ENCODE measurements at places on chromosomes 13 and 19.

DNA sequence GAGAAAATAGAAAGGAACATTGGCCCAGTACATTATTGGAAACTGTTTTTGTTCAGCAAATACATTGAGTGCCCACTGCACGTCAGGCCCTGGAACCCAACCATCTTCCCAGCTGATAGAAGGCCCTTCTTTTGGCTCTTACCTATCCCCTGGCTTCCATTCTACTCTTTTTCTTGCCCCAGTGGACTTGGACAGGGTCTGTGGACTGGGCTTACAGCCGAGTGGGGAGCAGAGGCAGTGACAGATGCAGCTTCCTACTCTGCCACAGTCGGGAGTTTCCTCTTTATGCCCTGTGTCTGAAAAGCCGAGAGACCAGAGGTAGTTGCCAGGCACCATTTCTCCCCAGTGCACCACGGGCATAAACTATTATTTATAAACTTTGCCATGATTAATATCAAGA lies 70.4 kb downstream of the ARHGAP35 start:
- no peak for DNase-seq

DNA sequence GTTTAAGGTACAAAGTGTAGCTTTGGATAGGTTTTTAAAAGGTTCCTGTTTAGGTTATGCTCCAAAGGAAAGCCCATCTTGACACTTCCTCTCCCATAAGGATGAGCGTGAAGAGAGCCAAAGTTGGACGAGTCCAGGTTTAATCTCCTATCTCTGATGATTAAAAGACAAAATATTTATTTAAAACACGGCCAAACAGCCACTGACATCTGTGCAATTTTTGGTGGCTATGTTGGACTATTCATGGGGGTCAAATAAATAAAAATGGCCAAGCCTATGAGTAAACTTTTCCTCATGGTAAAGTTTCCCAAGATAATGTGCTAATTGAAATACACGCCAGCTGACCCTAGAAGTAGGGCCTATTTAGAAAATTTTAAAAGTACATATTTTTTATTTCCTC lies 69.0 kb upstream of the DOCK9 start:
- DNase-seq: no peak

DNA sequence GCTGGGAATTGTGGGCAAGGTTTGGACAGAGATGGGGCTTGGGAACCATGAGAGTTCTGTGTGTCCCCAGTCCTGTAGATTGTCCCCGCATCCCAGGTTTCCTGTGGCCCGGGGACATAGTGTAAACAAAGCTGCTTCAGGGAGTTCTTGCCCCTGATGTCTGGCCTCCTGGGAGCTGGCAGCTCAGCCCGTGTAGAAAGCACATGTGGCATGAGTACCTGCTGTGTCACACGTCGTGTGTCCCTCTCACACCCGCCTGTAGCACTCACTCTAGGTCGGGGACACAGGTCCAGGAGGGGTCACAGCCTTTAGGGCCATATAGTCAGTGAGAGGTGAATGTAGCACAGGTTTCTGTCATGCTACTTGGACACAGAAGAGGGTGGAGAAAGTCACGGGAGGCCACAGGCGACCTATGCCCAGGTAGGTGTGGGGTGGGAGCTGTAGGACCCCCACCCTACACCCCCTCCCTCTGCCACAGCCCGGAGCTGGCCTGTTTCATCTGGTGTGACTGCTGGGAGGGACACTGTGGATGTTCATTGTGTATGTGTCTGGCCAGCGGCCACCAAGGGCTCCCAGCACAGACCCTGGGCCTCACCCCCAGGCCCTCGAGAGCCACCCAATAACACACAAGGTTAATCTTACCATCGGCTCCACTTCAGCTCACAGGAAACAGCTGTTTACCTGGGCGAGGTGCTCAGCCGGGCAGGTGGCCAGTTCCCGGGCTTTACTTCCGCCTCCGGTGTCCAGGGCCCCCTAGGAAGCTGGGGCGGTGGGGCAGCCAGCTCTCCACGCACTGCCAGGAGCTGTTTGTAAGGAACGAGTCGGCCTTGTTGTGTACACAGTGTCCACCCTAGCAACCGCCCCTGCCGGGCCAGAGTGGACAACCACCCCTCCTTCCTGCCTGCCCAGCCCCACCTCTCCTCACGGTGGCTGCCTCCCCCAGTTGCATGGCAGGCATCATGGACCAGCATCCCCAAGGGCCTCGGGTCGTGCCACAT lies 49.7 kb downstream of the COMP start:
- DNase-seq: no peak

- DNase-seq: no peak
These were observed 62.2 kb downstream of the PEG3 start for GRCh38 chr19:56778351-56778750.

DNA sequence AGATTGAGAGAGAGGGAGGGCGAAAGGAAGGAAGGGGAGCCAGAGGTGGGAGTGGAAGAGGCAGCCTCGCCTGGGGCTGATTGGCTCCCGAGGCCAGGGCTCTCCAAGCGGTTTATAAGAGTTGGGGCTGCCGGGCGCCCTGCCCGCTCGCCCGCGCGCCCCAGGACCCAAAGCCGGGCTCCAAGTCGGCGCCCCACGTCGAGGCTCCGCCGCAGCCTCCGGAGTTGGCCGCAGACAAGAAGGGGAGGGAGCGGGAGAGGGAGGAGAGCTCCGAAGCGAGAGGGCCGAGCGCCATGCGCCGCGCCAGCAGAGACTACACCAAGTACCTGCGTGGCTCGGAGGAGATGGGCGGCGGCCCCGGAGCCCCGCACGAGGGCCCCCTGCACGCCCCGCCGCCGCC lies at the start of gene TNFSF11:
Gene TNFSF11, plus strand, starts transcription at position 142 of the 400 bp plus-strand sequence. Its CDS starts 152 bp downstream, at position 294.
- DNase-seq: peak; percentile 29

GRCh38 chr19:10624585-10624984 lies 768 bp upstream of the SLC44A2 start:
- no peak for DNase-seq

DNA sequence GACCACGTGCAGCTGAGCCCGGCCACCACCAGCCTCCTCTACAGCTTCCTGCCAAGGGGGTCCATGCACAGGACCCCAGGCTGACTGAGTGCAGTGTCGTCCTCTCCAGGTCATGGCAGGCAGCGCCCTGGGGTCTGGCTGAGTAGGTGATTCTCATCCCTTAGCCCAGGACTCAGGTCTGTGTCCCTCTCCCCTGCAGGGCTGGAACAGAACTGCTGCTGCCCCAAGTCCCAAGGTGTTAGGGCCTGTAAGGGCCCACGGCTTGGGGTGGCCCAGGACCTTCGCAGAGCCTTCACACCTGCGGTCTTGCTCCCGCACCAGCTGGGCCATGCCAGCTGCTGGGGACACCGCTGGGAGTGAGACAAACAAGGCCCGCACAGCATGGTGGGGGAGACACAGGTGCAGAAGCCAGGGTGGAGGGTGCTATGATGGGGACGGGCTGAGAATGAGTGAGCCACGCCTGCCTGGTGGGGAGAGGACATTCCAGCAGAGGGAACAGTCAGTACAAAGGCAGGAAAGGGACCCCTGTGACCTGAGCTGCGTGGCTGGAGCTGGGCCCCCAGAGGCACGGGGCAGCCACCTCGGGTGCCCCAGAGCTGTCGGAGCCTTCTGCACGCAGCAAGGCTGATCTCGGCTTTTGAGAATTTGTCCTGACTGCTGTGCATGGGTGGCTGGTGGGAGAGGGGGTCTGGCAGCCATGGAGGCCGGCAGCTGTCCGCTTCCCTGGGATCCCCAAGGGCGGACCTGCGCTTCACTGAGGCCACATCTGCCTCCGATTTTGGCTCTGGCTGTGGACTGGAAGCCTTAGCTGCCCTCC lies 11.9 kb downstream of the PLEKHF1 start:
- DNase-seq: no peak

DNA sequence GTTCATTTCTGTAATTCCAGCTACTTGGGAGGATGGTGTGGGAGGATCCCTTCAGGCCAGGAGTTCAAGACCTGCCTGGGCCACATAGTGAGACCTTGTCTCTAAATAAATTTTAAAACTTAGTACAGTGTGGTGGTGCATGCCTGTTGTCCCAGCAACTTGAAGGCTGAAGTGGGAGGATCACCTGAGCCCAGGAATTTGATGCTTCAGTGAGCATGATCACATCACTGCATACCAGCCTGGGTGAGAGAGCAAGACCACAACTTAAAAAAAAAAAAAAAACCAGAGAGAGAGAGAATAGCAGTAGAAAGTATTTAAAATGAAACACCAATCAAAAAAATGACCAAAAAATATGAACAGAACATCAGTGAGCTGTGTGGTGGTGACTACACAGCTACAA lies 7.1 kb upstream of the ZNF823 start:
- DNase-seq: no peak

DNA sequence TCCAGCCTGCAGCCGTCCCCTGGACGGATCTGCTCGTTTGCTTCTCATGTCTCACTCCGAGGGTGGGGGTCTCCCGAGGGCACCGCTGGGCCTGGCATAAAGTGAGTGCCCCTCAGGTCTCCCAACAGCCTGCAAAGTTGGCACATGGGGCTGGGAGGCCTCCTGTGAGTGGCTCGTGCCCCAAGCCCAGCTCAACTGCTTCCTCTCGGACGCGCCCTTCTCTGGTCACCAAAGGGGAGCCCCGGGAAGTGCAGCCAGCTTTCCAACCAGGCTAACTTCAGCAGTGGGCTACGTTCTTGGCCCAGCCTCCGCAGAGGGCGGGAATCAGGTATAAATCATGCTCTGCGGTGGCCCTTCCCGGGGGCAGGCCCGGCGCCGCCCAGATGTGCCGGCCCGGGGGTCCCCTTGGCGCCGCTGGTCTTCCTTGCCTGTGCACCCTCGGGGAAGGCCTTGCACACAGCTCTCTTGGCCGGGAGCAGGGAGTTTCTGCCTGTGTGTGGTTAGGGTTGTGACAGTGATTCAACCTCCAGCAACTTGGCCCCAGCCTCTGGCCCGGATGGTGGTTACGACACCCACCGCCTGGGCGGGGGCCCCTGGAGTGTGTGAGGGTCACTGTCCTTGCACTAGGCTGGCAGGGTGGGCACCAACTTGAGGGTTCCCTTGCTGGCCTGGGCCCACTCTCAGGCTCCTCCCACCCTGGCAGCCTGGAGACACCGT lies 20.7 kb downstream of the CEBPG start:
- peak; percentile 80 for DNase-seq

GRCh38 chr13:97885641-97886040 lies 67.8 kb upstream of the IPO5 start:
- no peak for DNase-seq

DNA sequence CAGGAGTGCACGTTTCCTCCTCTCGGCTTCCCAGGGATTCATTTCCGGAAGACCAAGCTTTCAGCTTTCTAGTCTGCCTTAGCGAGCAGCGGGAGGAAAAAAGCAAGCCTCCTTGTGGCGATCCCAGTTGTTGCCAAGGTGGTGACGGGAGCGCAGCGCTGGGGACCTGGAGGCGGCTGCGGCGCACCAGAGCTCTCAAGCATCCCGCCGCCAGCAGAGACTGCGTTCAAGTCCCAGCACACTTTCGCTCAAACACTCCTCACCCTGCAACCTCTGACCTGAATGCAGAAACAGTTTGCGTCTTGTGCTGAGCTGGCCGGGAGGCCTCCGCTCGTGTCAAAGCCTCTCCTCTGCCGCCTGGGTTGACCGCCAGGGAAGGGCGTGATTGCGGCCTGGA lies 4.9 kb downstream of the GSX1 start:
- no peak for DNase-seq

DNA sequence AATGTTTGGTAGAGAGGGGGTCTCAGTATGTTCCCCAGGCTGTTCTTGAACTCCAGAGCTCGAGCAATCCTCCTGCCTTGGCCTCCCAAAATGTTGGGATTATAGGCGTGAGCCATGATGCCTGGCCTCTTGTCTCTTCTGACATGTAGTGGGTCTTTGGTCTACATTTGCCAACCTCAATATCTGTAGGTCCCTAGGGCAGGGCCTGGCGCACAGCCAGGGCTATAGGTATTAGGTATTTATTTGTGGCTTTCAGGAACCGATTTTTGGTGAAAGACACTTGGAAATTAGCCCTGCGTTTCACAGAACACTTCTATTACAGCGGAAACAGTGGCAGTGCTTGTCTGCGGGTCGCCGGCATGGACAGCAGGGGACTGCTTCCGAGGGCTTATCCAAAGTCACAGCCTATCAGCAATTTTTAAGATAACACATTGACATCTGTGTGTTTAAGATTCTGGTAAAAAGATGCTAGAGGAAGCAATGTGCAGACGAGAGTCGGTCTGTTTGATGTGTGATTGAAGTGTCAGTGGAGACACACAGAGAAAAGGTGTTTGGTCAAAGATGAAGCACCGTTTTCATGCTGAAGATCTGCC lies 14.5 kb downstream of the ZNF536 start:
- no peak for DNase-seq

GRCh38 chr19:12139269-12139668 lies 881 bp downstream of the ZNF20 start:
- peak; percentile 18 for DNase-seq

- DNase-seq: no peak
These were observed 527 bp upstream of the EMC10 start for GRCh38 chr19:50475736-50476223.

GRCh38 chr13:101967781-101968180 lies 434.1 kb downstream of the FGF14 start:
- no peak for DNase-seq

DNA sequence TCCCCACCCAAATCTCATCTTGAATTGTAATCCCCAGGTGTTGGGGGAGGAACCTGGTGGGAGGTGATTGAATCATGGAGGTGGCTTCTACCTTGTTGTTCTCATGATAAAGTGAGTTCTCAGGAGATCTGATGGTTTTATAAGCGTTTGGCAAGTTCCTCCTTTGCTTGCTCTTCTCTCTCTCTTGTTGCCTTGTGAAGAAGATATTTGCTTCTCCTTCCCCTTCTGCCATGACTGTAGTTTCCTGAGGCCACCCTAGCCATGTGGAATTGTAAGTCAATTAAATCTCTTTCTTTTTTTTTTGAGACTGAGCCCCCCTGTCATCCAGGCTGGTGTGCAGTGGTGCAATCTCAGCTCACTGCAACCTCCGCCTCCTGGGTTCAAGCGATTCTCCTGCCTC lies 34.4 kb downstream of the VSTM1 start:
- no peak for DNase-seq
